ENCODE measurements at places on chromosomes 16 and 17.

DNA sequence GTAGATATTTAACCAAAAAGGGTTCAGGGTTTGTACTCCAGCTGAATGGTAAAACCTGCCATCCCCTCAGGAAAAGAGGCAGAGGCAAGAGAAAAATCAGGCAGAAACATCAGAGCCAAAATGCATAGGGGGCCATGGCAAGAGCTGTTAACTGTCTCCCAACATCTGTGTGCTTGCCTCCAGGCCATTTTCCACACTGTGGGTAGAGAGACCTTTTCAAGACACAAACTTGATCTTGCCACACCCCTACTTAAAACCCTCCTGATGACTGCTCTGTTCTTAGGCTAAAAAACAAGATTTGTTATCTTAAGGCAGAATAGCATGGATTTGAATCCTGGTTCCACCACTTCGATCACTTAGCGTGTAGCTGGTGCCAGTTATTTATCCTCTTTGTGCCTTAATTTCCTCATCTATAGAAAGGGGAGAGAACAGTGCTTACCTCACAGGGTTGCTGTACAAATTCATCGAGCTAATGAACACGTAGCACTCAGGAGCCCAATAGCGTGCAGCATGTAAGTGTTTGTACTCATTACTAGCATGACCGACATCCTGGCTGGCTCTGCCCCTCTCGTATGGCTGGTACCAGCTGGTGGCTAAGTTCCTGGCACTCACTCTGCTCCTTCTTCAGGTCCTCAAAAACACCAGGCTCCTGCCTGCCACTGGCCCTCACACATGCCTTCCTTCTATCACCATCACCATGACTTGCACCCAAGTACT lies 25.8 kb downstream of the STAT3 start:
- DNase-seq, result no peak

- DNase-seq, result no peak
Observed at GRCh38 chr17:64126918-64127317, 3.0 kb downstream of the ERN1 start.

DNA sequence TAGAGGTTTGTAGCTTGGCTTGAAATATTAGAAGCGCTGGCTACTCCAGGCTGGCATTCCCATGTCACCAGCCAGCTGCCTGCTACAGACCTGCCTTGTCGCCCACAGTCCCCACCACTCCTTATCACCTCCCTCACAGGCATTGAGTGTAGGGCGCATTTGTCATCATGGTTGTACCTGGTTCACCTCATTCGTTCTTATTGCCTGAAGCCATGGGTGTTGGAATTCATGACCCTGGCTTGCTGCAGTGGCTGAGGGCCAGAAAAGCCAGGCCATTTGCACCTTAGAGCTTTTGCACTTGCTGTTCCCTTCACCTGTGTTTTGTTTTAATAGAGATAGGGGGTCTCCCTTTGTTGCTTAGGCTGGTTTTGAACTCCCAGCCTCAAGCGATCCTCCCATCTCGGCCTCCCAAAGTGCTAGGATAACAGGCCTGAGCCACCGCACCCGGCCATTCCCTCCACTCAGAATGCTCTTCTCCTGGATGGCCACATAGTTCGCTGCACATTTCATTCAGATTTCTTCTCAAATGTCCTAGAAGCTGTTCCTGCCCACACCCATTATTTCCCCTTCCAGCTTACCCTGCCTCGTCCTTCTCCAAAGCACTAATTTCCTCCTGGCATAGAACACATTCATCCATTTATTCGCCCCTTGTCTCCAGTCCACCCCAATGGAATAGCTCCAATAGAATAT lies 97.6 kb downstream of the C16orf78 start:
- no peak for DNase-seq

GRCh38 chr17:68710035-68710780 lies 109.0 kb upstream of the FAM20A start:
- no peak for DNase-seq

DNA sequence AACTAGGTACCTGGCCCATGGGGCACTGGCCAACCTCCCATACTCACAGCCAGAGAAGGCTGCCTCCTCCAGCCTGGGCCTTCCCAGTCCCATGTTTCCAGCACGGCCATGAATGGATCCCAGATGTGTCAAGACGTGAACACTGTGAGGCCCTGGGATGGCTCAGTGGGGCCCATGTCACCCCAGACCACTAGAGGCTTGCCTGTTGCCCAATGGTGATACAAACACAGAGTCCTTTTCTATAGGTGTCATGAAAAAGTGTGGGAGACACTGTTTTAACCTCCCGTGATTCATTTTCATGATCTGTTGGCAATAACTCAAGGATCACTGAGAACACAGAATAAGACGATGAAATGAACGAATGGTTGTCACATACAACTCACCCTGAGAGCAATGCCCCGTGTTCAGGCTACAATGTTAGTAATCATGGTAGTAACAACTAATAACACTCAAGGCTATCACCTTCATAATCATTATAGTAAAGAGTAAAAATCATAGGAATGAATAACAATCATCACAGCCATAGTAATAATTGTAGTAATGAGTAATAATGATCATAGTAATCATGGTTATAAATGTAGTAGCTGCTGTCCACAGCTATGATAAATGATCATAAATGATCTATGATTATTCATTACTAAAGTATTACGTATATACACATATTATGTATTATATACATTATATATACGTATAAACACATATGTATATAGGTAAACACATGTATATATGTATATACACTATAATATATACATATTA lies 64.0 kb downstream of the DYNLRB2 start:
- no peak for DNase-seq

GRCh38 chr16:15477802-15478201 lies 43.4 kb downstream of the BMERB1 start:
- no peak for DNase-seq

All from OCI-LY7 (cell line).